ENCODE measurements at places on chromosomes 1 and 21.

DNA sequence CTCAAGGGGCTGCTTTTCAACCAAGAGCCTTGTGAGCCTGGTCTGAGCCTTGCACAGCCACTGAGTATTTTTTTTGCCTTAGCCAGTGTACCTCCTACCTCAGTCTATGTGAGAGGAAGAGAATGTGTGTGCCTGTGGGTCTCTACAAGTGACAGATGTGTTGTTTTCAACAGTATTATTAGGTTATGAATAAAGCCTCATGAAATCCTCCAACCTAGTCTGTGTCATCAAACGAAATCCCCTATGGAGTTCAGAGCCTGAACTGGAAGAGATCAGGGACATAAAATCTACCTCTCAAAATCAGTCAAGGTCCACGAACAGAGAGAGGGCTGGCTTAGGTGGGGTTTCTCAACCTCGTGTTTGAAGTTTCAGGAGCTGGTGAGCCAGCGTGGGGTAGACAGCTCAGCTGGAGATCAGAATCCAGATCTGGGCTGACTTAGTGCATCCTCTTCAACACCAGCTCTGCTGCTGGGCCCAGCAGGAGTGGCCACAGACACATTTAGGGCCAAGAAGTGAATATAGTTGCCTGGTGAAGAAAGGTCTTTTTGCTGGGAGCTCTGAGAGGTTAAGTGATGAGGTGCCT is 8.2 kb downstream of the XKR8 start:
- DNase-seq: no peak

GRCh38 chr1:11661103-11661502 is 2.9 kb upstream of the FBXO6 start:
- no peak for DNase-seq

DNA sequence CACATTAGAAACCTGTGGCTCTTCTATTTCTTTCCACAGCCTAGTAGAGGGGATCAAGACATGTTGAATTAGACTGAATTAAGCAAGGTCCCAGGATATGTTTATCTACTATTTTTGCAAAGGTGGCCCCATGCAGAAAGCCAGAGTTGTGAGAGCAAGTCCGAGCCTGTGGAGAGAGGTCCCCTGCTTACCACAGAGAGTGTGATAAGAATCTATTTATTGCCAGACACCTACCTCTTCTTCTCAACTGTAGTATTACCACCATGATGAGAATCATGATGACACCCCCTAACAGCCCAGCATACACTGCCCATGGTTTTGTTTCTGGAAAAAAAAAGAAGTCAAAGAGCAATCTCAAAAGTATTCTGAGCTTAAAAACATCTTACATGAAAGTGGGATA is 23.0 kb downstream of the SLAMF1 start:
- DNase-seq: no peak

GRCh38 chr21:43318841-43319781 is 107.8 kb downstream of the SIK1 start:
- DNase-seq: no peak

DNA sequence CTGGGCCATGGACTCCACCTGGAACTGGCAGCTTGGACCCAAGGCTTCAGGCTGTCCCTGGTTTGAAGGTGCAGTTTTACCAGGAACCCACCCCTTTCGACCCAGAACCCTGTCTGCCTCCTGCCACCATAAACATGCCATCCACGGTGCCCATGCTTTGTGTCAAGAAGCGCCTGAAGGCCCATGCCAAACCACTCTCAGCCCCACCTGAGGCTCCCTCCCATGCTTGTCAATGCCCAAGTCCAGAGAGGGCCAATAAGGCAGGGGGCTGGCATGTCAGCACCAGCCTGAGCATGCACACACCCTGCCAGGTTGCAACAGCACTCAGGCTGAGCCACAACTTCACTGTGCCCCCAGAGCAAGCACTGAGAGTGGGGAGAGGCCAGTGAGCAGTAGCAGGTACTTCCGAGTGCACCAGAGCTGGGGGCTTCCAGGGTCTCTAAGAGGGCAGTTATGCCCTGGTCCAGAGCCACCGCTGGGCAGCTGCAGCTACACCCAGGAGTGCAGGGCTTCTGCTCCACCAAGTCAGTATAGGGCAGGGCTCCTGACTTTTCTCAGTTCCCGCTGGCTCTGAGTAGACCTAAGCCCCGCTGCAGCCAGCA is 1256.0 kb downstream of the AMY1C start:
- no peak for DNase-seq

DNA sequence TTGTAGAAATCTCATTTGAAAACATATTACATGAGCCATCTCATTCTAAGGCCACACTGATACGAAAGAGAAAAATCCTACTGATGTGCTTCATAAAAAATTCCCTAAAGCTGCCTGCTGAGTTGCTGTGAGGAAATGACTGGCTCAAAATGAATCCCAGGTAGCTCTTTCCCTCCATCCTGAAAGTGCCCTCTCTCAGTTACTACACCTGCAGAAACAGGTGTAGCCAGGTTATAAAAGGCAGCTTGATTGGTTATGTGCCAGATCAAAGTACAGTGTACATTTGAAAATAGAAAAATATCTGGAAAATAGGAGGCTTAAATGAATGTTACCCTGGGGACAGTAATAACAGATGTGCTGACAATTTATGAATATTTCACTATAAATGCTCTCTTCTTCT is 833.4 kb upstream of the ADGRL4 start:
- DNase-seq: no peak

DNA sequence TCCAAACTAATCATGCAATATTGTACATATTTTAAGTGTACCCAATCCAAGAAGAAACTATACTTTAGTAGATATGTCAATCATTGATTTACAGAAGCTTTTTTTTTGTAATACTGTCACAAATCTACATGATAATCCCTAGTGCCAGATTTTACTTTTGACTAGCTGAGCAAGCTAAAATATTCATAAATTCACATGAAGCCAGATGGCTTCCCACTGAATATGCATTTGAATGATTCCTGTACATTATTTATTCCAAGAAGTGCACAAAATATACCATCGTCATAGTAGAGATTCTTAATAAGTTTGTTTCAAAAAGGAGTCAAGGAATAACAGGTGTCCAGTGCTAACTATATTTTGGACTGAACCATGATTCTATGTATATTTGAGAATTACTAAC is 17.2 kb downstream of the FPGT start:
- DNase-seq: no peak

DNA sequence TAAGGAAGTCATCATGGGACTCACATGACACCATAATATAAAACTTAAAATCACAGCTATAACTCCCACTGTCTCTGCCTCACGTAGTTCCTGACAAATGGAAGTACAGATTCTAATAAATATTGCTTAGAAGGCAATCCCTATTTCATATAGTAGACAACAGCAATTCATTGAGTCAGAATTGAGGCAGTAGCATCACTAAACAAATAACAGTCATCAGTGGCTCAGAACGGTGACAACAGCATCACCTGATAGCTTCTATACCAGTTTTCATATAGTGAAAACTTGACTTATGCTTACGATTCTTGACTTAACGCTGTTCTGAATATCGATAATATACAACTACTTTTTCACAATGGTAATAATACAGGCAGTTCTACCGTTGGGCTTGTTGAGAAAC is 12.0 kb downstream of the TARBP1 start:
- no peak for DNase-seq

DNA sequence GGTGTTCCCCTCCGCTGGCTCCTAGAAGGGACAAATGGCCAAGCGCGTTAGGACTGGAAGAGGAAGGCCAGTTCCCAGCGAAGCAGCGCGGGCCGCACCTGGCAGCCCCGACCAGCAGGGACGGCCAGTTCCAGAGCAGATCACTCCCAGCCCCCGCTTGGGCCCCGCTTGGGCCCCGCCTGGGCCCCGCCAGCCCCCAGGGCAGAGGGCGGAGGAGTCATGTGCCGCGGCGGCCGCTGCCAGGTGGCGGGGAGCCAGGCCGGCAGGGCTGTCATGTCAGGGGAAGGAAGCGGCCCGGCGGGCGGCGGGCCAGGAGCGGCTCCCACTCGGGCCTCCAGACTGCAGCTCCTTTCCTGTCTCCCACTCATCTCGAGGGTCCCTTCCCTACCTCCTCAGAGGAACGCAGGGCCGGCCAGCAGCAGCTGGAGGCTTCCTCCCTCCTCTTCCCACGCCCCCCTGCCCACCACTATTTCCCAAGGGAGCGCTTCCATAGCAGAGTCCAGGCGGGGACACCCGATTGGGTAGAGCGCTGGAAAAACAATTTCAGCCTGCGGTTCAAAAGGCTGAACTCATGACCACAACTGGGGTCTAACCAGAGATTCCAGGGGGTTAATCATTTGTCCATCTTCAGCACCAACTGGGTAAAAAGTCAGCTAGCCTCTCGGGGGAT is 16.5 kb downstream of the ZNF697 start:
- no peak for DNase-seq

GRCh38 chr1:57615956-57616355 is 192.1 kb upstream of the DAB1 start:
- no peak for DNase-seq

DNA sequence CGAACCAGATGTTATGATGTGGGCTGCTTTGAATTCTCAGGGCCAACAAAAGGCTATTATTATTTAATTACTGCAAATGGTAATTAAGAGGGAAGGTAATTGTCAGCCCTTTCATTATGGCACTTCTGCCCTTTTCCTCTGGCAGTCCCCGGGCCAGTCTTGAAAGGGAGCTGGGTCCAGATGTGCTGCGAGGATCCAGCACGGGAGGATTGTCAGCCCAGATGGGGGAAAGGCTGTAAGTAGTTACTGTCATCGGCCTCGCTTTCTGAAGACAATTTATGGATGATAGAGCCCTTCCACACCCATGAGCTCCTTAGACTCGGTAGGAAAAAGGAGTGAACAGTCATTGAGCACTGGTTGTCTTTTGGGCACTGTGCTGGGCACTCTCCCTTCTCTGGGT is 8.7 kb upstream of the ZNF362 start:
- DNase-seq: no peak

DNA sequence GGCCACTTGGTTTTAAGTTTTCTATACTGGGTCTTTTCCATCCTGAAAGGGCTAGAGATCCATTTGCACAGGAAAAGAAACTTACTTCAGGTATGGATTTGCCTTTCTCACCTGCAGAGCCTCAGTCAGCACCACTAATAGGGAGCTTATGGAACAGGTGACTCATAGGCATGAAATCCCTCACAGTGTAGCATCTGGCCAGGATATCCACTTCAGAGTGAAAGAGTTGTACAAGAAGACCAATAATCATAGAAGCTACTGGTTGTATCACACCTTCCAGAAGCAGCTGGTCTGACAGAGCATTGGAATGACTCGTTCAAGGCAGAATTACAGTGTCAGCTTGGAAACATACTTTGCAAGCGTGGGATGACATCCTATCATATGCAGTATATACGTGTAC is 26.3 kb upstream of the SYT14 start:
- no peak for DNase-seq

GRCh38 chr1:197418693-197419092 is 150.6 kb downstream of the CRB1 start:
- no peak for DNase-seq

GRCh38 chr1:168742386-168742785 is 13.4 kb upstream of the DPT start:
- no peak for DNase-seq

- no peak for DNase-seq
Observed at GRCh38 chr1:25780318-25781129, 19.5 kb upstream of the SELENON start.

DNA sequence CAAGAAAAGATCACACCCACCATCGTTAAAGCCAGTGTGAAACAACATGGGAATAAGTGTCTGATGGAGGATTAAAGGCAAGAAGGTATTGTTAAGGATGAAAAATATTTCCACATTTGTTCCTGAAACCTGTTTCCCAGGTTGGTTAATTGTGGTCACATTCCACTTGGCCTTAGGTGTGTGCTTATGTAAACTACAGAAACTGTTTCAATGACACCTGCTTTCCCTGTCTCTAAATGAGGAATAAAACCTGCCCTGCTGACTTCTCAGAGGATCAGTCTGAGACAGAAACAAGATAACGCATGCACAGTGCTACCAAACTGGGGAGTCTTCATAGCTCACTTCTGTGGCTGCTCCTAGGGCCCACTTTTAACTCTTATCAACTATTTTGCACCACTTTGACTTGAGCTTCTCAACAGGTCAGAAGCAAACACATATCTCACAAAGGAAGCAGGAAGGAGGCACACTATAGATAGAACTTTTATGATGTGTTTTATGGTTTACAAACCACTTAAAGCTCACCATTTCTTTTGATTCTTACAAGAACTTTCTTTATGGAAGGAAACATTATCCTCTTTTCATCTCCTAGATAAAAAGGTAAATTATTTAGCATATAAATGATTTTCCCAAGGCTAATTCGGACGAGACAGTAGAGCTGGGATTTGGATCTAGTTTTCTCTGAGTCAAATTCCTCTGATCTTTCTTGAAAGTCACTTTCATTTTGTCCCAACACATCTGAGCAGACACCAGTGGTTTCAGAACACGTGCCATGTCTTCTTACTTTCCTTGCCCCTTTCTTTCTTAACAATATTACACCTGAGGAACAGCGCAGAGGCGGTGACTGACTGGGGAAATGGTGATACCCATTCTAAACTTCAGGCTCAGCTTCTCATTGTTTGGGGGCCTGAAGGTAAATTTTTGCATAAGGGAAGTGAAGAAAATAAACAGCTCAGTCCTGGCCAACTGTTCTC is 33.4 kb downstream of the CYP2J2 start:
- no peak for DNase-seq

- no peak for DNase-seq
Observed at GRCh38 chr1:47585141-47585902, 147.5 kb downstream of the FOXD2 start.

GRCh38 chr1:18154430-18155194 is 47.0 kb downstream of the IGSF21 start:
- no peak for DNase-seq

DNA sequence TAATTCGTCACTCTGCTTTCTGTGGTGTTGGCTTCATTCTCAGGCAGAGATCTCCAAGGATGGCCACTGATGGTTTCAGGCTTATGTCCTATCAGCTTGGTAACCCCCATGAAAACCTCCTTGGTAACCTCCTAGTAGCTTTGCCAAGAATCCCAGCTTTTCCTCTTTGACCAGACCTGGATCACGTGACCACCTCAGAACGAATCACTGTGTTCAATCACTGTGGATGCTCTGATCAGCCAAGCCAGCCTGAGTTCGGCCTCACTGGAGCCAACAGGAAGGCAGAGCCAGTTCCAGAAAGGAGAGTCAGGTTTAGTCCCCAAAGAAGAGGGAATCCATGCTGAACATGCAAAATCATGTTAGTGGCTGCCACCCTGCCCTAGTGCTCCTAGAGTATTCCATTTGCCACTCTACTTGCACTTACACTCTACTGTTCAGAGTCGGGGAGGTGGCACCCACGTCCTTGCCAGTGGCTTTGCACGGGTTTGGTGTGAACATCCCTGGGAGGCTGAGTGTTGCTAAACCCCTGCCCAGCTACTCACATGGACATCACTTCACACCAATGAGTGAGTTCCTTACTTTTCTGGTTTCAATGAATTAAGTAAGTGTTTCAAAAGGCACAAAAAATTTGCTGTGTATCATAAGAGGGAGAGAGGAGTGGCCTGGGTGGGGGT is 33.5 kb upstream of the SSBP3 start:
- DNase-seq: no peak

DNA sequence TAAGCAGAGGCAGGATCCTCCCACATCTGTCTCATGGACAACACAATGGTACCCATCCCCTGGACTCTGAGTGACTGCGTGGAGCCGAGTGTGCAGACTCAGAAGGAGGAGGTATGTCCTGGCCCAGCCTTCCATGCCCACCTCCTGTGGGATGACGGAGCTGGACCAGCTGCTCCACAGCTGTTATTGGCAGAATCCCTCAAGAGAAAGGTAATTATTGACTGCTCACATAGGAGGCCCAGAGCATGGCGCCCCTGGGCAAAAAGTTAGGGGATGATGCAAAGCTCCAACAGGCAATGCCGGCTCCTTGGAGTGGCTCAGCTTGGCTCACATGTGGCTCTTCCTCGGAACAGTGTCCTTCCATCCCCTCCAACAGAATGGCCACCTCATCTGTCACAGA is 12.2 kb upstream of the ACTRT2 start:
- DNase-seq: no peak

Measured in stimulated activated CD8-positive, alpha-beta memory T cell treated with anti-CD3 and anti-CD28 coated beads, Interleukin-2, amount 100 ng/mL, for 1 hour (primary cell).